ENCODE measurements at places on chromosomes 4 and X. TPM values are rescaled to one million over a fixed set of nuclear protein-coding genes. Genes with fewer than 3 reads are reported as not detected.
A peak's percentile ranks its signal among the peaks of the same experiment; 100 is the strongest.

Gene MTCP1
- total RNA-seq = 21.2 TPM

GRCh38 chr4:94548571-94548970 is 96.8 kb downstream of the PDLIM5 start:
- H3K4me3 ChIP-seq = no peak overlapping the region
- no peaks in the 10 kb centered on the region for H3K4me1 ChIP-seq
- DNase-seq = no peak
- no peaks in the 10 kb centered on the region for H3K27me3 ChIP-seq

Gene ELOVL6
- total RNA-seq = 2.1 TPM

GRCh38 chr4:1327526-1328266 is 19.3 kb upstream of the UVSSA start:
- H3K27me3 ChIP-seq = no peaks in the 10 kb centered on the region
- peaks cover 43% of the 10 kb centered on the region for H3K36me3 ChIP-seq
- no peaks in the 10 kb centered on the region for H3K4me1 ChIP-seq
- no peak overlapping the region for H3K27ac ChIP-seq
- DNase-seq = no peak

Gene CHST7
- 6.3 TPM for total RNA-seq

Gene MAGEA6
- not detected for total RNA-seq

Gene TCEAL5
- total RNA-seq = not detected

Gene ABCG2
- total RNA-seq = 0.20 TPM

Gene UNC5C
- not detected for total RNA-seq

GRCh38 chr4:139808808-139809756 is 143.5 kb downstream of the MGST2 start:
- DNase-seq = no peak
- no peaks in the 10 kb centered on the region for H3K36me3 ChIP-seq
- H3K4me3 ChIP-seq = no peak overlapping the region
- peaks cover 14% of the 10 kb centered on the region for H3K27me3 ChIP-seq
- H3K27ac ChIP-seq = no peak overlapping the region

- peaks cover 9% of the 10 kb centered on the region for H3K36me3 ChIP-seq
- DNase-seq = no peak
- H3K4me3 ChIP-seq = peak overlapping the region; percentile 93
- H3K4me1 ChIP-seq = peaks cover 13% of the 10 kb centered on the region
- peaks cover 3% of the 10 kb centered on the region for H3K27me3 ChIP-seq
- peak overlapping the region; percentile 61 for H3K27ac ChIP-seq
Measured at GRCh38 chr4:185143601-185143969, 519 bp downstream of the SLC25A4 start.

- no peaks in the 10 kb centered on the region for H3K27me3 ChIP-seq
- DNase-seq = no peak
- H3K4me3 ChIP-seq = no peak overlapping the region
- H3K4me1 ChIP-seq = no peaks in the 10 kb centered on the region
- H3K27ac ChIP-seq = no peak overlapping the region
Measured at GRCh38 chr4:123866796-123867195, 470.2 kb downstream of the SPRY1 start.

DNA sequence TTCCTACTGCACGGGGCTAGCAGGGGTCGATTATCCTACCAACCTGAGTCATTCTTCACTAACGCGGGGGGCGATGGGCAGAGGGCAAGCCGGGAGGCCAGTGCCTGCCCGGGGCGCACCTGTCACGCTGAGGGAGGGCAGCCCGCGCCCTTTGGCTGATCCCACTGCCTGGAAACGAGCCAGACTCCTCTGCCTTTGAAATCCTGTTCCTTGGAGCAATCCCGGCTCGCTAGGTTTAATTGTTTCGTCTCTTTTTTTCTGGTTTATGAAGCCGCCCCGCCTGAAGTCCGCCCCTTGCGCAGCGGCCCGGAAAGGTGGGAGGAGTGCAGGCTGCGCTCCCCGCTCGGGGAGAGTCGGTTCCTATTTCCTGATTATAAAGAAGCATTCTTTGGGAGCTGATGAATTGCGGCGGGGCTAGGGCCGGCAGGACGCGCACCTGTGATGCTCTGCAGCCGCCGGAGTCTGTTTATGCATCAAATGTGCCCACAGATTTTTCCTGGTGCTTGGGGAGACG is 484.2 kb downstream of the BCOR start:
- H3K27me3 ChIP-seq = peaks cover 22% of the 10 kb centered on the region
- H3K36me3 ChIP-seq = no peaks in the 10 kb centered on the region
- peak overlapping the region; percentile 67 for H3K4me3 ChIP-seq
